ENCODE measurements at places on chromosomes 16 and 17.

GRCh38 chr17:9221147-9221921 lies 200.0 kb downstream of the NTN1 start:
- DNase-seq = no peak

GRCh38 chr16:49843758-49844157 lies 12.2 kb downstream of the ZNF423 start:
- DNase-seq = no peak

GRCh38 chr17:67027031-67027628 lies 17.2 kb upstream of the CACNG1 start:
- DNase-seq = peak; percentile 33

GRCh38 chr16:78773706-78774105 lies 674.3 kb downstream of the WWOX start:
- no peak for DNase-seq

DNA sequence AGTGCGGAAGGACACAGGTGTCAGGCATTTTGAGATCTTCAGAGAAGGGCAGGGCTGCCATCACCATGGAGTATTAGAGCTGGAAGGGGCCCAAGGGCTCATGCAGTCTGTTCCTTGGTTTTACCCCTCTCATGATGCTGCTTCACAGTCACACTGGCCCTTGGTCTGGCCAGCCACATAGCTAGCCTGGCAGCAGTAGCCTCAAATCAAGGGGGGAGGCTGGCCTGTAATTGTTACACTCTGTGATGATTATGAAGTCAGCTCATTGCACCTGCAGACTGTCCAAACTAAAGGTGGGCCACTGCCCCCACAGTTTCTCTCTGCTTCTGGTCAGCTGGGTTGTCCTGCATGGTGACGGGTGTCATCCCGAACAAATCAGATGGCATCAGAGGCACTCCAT lies at the start of gene FNDC8:
Gene FNDC8, plus strand, starts transcription at position 301 of the 400 bp plus-strand sequence. Its CDS starts 79 bp downstream, at position 380.
- DNase-seq = no peak

DNA sequence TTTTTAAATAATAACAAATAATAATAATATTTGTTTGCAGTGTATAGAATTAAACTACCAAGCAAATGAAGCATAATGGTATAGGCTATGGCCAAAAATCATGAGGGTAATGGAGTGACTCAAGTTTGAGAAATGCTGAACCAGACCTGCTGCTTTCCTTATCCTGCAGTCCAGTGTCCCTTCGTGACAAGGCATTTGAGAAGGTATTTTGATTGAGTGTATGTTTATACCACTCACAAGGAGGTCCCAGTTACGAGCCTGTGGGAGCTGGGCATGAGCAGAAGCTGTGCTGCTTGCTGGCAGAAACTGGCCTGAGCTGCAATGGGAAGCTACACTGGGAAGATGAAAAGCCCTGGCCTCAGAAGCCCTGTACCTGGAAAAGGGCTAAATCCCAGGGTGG lies 50.3 kb downstream of the GNAO1 start:
- DNase-seq = peak; percentile 80

GRCh38 chr16:62240722-62241121 lies 204.5 kb upstream of the CDH8 start:
- DNase-seq = no peak

DNA sequence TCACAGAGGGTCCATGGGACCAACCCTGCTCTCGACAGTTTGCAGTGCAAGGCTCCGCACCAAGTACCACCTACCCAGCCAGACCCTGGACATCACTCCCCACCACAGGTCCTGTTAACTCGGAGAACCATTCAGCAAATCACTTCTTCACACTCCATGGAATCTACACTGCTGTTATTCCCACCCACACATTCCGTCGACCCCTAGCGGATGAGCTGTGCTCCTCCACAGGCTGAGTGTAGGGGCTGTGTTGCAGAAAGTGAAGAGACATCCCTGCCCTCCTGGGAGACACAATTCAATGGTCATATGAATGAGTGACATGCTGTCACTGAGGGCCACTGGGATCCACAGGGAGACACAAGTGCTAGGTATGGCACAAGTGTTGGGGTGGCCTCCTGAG lies 27.5 kb downstream of the MPG start:
- DNase-seq = no peak

- DNase-seq = no peak
Observed at GRCh38 chr16:6573577-6573976, 759.1 kb upstream of the RBFOX1 start.

GRCh38 chr16:22948603-22949368 lies 134.8 kb downstream of the HS3ST2 start:
- DNase-seq = peak; percentile 44

DNA sequence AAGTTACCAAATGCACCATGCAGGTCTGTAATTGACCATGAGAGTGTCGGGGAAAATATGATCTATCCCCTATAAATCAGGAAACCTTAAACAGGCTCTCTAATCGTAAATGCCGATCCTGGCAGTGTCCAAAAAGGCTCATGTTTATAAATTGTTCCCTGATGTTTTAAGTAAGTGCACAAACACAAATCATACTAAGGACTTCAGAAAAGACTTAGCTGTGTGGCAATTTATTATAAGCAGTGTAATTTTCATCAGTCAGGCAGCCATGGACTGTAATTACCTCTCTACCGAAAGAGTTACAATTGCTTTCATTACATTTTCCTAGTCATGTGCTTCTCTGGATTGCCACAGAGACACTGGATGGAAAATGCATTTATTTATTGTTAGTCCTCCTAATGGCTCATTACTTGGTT lies 73.4 kb upstream of the COX10 start:
- no peak for DNase-seq

- no peak for DNase-seq
Observed at GRCh38 chr17:66398617-66399016, 96.2 kb downstream of the PRKCA start.

DNA sequence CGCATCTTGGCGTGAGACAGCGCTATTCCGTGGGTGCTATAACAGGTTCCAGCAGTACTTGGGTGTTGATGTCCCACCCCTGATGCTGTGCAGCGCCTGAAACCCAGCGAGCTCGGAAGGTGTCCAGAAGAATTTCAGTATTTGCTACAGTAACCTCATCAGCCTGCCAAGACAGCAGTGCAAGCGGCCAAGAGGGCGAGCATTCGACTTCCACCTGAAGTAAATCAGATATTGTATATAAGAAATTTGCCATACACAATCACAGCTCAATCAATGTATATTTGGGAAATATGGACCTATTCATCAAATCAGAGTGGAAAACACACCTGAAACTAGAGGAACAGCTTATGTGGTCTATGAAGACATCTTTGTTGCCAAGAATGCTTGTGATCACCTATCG lies 13.0 kb downstream of the APPBP2 start:
- no peak for DNase-seq

GRCh38 chr16:65260746-65261145 lies 138.9 kb upstream of the CDH11 start:
- no peak for DNase-seq

DNA sequence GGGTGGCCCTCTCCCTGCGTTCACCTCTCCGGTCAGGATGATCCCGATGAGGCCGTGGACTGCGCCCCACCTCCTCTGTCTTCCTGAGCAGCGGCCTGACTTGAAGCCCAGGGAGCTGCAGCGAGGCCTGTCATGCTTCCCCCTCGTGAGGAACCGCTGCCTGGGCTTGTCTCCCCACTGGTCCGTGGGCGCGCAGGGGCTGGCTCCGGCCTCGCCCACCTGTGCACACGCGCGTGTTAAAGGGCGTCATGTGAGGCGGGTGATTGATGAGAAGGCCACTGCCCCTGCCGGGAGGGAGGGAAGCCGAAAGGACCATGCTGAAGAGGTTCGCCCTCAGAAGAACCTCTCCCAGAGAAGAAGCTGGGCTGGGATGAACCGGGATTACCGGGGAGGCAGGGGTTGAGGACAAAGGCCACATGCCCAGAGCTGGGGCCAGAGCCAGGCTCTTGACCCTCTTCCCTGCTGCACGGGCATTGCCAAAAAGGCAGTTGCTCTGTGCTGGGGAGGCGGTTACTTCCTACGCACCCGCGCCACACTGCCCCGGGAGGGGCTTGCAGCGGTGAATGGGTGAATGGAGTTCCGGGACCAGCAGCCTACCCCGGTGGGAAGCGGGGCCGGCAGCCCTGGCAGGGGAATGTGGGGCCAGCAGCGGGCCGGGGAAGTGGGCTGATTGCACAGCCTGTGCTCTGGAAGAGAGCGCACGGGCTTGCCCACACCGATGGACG lies 85.9 kb upstream of the GSE1 start:
- no peak for DNase-seq

- DNase-seq = no peak
Observed at GRCh38 chr17:52120465-52120864, 38.0 kb downstream of the CA10 start.

DNA sequence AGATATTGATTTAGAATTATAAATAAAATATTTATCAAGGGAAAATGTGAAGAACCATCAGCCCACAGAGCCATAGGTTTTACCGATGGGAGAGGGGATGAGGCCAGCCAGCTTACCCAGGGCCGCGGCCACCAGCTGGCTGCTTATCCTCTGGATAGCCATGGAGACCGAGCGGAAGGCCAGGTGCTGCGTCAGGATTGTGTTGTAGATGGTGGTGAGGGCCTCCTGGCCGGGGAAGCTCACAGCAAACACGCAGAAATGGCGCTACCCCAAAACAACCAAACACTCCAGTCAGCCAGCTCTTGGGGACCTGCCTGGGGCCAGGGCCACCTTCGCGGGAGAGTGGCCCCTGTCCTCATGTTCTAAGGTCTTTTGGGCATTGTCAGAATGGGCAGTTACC lies 97.8 kb downstream of the DNAH17 start:
- no peak for DNase-seq

DNA sequence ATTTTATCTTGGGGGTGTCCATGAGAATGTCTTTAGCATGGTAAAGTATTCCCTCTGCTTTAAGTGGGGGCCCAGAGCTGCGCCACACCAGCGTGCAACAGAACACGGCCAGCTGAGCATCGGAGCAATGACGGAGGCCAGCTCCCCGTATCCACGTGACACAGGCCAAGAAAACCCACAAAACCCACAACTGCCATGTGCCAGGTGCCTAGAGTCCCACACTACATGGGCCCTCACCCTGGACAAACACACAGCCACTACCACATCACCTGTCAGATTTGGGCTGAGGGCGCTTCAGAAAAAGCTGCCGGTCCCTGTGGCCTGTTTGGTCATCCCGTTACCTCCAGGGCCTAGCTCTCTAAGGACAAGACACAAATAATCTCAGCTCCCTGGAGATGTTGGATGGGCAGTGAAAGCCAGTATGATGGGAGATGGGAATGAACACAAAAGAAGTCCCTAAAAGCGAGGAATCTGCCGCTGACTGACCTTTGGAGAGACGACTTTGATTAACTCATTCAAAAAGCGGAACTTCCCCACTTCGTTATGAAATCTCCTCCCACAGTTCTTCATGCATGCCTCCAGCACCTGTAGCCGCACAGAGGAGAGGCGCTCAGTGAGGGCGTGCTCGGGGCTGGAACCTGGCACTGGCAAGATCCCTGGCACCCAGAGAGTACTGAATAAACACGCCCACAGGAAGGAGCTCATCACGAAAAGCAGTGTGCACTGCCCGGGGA lies 17.1 kb downstream of the GGA3 start:
- DNase-seq = no peak

DNA sequence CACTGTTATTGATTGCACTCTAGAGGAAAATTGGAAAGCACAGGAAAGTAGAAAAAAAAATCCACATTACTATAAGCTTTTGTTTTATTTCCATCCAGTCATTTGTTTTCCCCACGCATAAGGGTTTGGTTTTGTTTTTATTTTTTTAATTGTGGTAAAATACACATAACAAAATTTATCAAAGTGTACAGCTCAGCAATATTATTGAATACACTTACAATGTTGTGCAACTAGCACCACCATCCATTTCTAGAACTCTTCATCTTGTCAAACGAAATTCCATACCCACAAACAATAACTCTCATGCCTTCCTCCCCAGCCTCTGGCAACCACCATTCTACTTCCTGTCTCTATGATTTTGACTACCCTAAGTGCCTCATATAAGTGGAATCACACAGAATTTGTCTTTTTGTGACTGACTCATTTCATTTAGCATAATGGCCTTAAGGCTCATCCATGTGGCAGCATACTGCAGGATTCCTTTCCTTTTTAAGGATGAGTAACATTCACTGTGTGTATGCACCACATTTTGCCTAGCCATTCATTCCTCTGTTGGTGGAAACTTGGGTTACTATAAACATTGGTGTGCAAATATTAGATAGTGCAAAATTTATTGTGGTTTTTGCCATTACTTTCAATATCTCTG lies 11.1 kb downstream of the SPPL2C start:
- DNase-seq = peak; percentile 48

- no peak for DNase-seq
Observed at GRCh38 chr17:78759969-78760352, 22.1 kb downstream of the CYTH1 start.

DNA sequence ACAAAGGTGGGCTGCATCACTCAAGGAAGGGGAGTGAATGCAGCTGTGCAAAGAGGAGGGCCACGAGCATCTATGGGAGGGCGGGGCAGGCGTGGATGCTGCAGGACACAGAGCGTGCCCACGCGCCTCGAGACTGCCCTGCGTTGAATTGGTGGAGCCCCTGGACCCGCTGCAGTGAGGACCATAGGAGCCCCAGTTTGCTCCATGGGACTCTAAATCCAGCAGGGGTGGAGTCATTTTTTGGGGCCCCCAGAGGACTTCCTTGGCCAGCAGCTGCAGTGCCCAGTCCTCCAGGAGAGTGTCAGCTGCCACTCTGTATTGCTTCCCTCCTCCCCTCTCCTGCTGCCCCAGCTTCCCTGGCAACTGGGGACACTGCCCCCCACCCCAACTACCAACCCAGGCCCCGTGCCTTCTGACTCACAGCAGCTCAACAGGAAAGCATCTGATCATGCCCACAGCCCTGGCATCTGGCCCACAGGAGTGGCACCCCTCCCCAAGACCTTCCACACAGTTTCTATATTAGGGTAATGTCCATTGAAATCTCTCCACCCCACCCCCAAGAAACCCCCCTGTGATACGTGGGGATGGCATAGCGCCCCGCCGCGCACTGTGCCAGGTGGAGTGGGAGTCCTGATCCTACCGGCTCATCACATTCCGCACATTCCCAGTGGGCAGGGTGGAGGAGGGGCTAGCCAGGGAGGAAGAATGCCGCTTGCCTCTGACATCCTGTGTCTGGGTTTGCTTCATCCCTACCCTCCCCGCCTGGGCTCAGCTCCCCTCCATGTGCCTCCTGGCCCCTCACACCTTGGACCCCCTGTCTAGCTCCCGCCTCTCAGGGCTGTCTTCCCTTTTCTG lies 27.8 kb upstream of the ITGA3 start:
- peak; percentile 82 for DNase-seq

GRCh38 chr16:73670836-73671820 lies 623.2 kb upstream of the ZFHX3 start:
- DNase-seq = no peak

GRCh38 chr16:10314317-10314716 lies 71.5 kb upstream of the ATF7IP2 start:
- no peak for DNase-seq

DNA sequence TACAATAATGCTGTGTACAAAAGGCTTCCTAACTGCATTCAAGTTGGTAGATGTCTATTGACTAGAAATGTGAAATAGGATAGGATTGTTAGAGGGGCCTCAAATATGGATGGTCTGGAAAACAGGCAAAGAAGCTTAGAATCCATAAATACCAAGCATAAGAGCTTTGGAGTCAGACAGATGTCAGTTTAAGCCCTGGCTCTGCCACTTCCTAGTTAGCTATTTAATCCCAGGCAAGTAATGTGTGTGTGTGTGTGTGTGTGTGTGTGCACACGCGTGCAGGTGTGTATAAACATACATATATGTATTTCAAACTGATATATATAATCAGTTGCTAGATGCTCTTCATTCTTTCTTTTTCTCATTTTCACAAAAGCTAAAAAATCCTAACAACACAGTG lies 66.7 kb downstream of the MMD start:
- DNase-seq = no peak

Measured in RPMI7951 (cell line).